Neuronal stem cell (in vitro differentiated cells): ENCODE measurements at places on chromosomes 16 and 17.

DNA sequence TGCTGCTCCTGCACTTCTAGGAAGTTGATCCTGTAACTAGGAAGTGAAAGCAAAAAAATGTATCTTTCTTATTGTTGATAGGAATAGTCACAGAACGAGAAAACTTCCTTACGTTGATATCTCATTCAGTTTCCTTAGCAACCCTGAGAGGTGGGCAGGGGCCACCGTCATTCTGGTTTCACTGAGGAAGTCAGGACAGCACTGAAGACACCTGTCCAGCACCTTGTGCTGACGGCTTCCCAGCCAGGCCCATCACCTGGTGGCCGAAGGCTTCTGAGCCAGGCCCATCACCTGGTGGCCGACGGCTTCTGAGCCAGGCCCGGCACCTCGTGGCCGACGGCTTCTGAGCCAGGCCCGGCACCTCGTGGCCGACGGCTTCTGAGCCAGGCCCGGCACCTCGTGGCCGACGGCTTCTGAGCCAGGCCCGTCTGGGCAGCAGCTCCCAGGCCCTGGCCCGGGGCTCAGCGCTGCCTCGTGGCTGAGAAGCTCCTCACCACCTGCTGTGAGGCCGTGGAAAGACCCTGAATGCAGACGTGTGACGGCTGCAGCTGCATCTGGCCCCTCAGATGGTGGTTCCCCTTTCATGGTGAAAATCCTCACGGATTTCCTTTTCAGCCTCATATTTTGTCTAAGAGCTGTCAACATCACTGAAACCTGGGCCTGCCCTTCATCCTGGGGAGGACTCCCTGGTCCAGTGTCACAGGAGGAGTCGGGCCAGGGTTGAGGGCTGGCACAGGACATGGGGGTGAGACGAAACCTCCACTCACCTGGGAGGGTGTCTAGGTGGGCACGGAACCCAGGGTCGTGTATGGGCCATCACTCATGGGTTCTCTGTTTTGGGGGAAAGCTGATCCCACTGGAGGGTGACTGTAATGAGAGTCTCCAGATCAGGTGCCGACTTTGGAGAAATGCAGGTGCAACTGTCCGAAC is 33.0 kb upstream of the ZNF750 start:
- H3K36me3 ChIP-seq = peaks cover 19% of the 10 kb centered on the region
- no peak overlapping the region for H3K27ac ChIP-seq
- peaks cover 7% of the 10 kb centered on the region for H3K4me1 ChIP-seq
- DNase-seq = no peak
- H3K4me3 ChIP-seq = no peak overlapping the region
- H3K27me3 ChIP-seq = no peaks in the 10 kb centered on the region

- H3K27me3 ChIP-seq = no peaks in the 10 kb centered on the region
- H3K4me3 ChIP-seq = no peak overlapping the region
- H3K4me1 ChIP-seq = peaks cover 3% of the 10 kb centered on the region
- no peak overlapping the region for H3K27ac ChIP-seq
Measured at GRCh38 chr16:53154513-53154912, 99.7 kb downstream of the CHD9 start.

GRCh38 chr17:18968945-18969887 is 17.3 kb downstream of the SLC5A10 start:
- H3K36me3 ChIP-seq = no peaks in the 10 kb centered on the region
- H3K27me3 ChIP-seq = no peaks in the 10 kb centered on the region
- H3K27ac ChIP-seq = no peak overlapping the region

DNA sequence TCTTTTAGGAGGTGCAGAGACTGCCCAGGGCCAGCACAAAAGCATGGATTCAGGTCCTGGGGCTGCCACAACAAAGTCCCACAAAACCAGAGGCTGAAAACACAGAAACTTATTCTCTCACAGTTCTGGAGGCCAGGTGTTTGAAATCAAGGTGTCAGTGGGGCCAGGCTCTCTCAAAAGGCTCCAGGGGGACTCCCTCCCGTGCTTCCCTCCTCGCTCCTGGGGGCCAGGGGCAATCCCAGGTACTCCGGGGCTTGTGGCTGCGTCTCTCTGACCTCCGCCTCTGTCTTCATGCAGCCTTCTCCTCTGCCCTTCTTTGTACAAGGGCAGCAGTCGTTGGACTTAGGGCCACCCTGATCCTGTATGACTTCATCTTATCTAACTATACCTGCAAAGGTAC is 8.3 kb upstream of the RBFOX3 start:
- DNase-seq = no peak
- H3K4me3 ChIP-seq = no peak overlapping the region
- peaks cover 4% of the 10 kb centered on the region for H3K36me3 ChIP-seq
- H3K27me3 ChIP-seq = peaks cover 4% of the 10 kb centered on the region

DNA sequence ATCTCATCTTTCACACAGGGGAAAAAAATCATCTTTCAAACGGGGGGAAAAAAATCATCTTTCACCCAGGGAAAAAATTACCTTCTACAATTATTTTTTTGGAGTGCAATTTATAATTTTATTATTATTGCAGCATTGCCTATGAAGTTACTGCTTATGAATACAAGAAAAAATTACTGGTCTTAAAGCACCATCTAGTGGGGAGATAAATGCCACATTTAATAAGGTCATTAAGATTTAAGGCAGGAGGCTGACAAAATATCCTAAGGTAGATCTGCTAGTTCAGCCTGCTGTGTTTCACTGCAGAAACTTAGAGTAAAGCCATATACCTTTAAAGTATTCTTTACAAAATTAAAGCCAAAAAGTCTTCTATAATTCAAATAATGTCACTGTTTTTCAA is 13.7 kb downstream of the SHCBP1 start:
- H3K27ac ChIP-seq = no peak overlapping the region
- no peak for DNase-seq
- no peaks in the 10 kb centered on the region for H3K27me3 ChIP-seq
- peaks cover 91% of the 10 kb centered on the region for H3K36me3 ChIP-seq
- H3K4me3 ChIP-seq = no peak overlapping the region

DNA sequence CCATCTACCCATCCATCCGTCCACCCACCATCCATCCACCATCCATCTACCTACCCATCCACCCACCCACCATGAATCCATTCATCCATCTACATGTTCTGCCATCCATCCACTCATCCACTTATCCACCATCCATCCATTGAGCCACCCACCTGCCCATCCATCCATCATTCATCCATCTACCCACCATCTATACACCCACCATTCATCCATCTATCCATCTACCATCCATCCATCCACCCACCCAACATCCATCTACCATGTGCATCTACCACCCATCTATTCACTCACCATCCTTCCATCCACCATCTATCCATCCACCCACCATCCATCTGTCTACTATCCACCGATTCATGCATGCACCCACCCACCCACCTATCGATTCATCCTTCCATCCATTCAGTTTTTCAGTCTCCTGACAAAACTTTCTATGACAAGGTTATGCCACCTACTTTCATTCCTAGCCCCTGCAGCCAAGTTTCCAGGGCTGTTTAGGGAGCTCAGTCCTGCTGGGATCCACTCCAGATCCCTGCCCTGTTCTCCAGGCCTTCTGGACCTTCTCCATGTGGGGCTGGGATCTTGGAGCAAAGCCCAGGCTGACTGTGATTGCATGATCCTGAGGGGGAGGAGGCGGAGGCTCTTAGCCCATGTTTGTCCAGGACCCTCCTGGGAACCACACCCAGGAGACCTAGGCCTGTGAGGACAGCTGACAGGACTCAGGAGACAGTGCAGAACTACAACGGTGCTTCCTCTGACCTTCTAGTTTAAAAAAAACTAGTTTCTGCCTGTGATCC is 27.4 kb downstream of the BCO1 start:
- no peaks in the 10 kb centered on the region for H3K27me3 ChIP-seq
- H3K27ac ChIP-seq = no peak overlapping the region
- DNase-seq = no peak
- H3K36me3 ChIP-seq = no peaks in the 10 kb centered on the region
- H3K4me3 ChIP-seq = no peak overlapping the region

- no peak for DNase-seq
- no peaks in the 10 kb centered on the region for H3K36me3 ChIP-seq
- H3K4me3 ChIP-seq = no peak overlapping the region
- H3K4me1 ChIP-seq = no peaks in the 10 kb centered on the region
Measured at GRCh38 chr17:70318051-70318450, 148.7 kb downstream of the KCNJ2 start.

- no peak for DNase-seq
- H3K4me1 ChIP-seq = peaks cover 3% of the 10 kb centered on the region
- no peak overlapping the region for H3K4me3 ChIP-seq
- H3K27me3 ChIP-seq = no peaks in the 10 kb centered on the region
- H3K36me3 ChIP-seq = no peaks in the 10 kb centered on the region
- no peak overlapping the region for H3K27ac ChIP-seq
Measured at GRCh38 chr17:82965371-82965770, 114.0 kb upstream of the METRNL start.

- no peaks in the 10 kb centered on the region for H3K36me3 ChIP-seq
- no peak overlapping the region for H3K4me3 ChIP-seq
Measured at GRCh38 chr16:53111078-53111791, 56.4 kb downstream of the CHD9 start.

DNA sequence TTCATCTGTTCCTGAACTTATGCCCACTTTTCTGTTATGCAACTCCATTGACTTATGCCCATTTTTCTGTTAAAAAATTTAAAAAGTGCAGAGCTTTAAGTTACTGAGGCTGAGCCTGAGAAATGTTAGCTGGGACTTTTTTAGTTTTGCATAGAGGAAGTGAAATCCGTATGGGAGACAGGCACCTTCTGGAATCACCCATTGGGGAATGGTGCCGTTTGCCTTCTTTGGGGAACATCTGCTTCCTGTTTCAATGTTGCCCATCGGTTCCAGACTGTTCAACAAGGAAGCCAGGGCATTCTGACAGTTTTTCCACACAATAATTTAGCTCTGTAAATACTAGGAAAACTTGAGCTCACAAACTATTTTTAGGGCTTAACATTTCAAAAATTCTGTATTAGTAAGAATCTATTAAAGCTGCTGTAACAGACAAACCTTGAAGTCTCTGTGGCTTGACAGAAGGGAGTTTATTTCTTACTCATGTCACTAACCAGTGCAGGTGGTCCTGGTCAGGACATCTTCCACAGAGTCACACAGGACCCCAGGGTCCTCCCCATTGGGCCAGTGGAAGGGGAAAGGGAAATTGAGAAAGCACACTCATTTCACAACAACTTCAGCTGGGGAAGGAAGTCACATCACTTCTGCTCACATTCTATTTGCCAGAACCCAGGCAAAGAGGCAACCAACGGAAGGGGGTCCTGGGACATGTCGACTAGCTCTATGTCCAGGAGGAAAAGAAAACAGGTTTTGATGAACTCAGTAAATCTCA is 17.2 kb downstream of the PRKCB start:
- peaks cover 5% of the 10 kb centered on the region for H3K27me3 ChIP-seq
- H3K4me1 ChIP-seq = peaks cover 8% of the 10 kb centered on the region
- DNase-seq = no peak

DNA sequence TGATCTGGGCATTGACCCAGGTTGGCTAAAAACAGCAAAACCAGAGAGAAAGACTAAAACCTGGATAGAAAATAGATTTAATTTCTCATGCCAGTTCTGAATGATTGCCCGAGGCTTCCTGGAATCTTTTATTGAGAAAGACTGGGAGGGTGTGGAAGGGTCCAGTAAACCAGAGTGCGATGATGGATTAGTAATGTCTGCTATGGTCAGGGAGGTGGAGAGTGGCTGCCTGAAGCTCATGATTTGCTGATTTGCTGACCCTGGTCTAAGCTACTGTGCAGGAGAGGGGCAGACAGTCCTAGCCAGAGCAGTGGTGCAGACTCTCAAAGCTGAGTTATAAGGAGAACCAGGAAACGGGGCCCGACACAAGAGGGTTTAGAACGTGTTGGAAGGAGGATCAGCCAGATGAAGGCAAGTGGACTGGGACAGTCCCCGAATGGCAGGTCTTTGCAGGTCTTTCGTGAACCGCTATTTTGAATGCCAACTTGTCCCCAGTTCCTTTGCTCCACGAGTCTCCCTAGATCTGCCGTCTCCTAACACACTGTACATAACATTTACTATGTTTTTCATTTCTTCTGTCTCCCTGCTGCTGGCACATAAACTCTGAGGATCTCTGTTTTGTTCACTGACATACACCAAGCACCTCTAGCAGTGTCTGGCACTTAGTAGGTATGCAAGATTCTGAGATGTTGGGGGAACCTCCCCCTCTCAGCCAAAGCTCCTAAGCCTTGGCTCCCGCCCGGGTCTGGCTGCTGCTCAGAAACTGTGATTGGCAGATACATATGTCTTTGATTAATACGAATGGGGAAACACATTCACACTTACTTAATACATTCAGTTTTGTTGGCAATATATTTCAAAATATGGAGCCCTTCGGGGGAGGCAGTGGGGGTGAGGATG is 237.3 kb upstream of the TNRC6C start:
- H3K4me3 ChIP-seq = no peak overlapping the region
- H3K27ac ChIP-seq = no peak overlapping the region
- peaks cover 3% of the 10 kb centered on the region for H3K27me3 ChIP-seq
- H3K36me3 ChIP-seq = peaks cover 3% of the 10 kb centered on the region
- H3K4me1 ChIP-seq = no peaks in the 10 kb centered on the region

GRCh38 chr16:54407596-54407995 is 121.0 kb upstream of the IRX3 start:
- DNase-seq = no peak
- H3K4me1 ChIP-seq = peaks cover 5% of the 10 kb centered on the region
- H3K27ac ChIP-seq = no peak overlapping the region

- H3K27ac ChIP-seq = no peak overlapping the region
- H3K4me1 ChIP-seq = no peaks in the 10 kb centered on the region
- DNase-seq = no peak
Measured at GRCh38 chr17:34024806-34025551, 230.1 kb upstream of the CCL2 start.

GRCh38 chr17:640436-640835 is 74.2 kb downstream of the VPS53 start:
- no peak for DNase-seq
- no peak overlapping the region for H3K27ac ChIP-seq
- no peaks in the 10 kb centered on the region for H3K4me1 ChIP-seq
- H3K36me3 ChIP-seq = peaks cover 22% of the 10 kb centered on the region

DNA sequence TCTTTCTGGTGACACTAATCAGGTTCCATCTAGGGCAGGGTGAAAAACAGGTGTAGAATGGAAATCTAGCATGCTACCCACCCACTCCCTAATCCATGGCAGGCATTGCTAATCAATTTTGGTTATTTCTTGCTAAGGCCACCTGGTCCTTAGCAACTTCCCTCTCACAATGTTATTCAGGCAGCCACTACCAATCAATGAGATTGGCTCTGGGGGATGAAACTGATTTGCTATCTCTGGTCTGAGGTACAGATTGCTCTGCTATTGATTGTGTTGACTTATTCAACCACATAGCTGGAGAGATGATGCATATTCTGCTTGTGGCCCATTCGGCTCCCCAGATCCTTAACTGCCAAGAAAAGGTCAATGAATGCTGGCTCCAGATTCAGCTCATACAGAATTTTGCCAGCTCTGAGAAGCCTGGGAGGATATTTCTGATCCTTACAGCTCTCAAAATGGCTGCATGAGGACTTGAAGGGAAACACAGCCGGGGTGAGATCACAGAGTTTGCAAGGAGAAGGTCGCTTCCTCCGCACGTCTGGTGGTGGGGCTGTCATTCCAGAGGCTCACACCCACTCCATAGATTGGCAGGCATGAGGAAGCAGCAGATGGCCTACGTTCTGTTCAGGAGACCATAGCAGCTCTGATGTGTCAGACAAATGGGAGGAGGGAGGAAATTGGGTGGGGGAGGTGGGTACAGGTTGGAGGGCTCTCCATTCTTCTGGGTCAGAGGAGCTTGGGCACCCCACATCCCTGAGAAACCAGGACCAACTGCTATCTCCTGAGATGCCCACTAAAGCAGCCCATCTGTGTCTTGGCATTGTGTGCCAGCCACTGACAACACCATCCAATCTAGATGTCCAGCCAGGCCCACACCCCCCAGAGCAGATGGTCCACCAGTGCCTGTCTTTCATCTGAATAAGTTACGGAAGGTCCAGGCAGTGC is 22.3 kb downstream of the SEZ6 start:
- H3K27me3 ChIP-seq = no peaks in the 10 kb centered on the region
- H3K27ac ChIP-seq = no peak overlapping the region
- H3K4me3 ChIP-seq = no peak overlapping the region
- DNase-seq = no peak
- H3K36me3 ChIP-seq = no peaks in the 10 kb centered on the region
